ENCODE measurements at places on chromosomes 3 and 15.

DNA sequence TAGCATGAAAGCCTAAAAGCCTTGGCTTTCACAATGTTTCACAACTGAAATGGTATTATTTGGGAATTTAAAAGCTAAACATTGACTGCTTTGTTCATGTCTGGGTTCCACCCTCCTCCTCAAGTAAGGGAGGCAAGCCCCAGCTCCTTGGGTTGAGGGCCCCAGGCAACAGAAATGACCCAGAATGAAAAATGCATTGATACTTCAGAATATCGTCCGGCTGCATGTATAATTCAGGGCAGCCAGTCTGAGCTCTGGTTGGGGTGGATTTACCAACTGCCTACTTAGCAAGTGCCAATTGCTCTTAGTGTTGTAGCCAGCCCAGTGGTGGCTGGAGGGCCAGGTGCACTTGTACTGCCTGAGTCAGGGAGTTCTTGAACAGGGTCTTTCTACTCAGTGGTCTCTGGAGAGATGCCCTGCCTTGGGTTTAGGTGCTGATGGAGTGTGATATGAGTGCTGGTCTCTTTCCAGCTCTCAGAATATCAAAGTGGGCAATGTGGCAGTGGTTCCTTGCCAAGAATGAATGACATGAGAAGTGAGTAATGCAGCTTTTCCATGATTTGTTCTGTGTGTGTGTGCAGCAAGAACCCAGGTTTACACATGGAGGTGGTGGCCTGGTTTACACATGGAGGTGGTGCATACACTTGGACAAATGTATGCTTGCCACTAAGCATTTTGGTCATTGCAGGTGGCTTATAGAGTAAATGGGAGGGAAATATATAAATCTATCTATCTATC, 40.9 kb upstream of the ADAMTSL3 start:
- DNase-seq, result no peak

DNA sequence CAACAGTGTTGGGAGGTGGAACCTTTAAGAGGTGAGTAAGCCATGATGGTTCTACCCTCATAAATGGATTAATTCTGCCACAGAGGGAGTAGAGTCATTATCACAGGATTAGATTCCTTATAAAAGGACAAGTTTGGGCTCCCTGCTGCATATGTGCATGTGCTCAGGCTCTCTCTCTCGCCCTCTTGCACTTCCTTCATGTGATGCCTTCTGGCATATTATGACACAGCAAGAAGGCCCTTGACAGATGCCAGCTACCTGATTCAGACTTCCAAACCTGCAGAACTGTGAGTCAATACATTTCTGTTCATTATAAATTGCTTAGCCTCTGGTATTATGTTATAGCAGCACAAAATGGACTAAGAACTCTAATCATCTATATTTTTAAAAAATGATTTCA, 205.3 kb downstream of the CTNNB1 start:
- DNase-seq, result no peak

- DNase-seq, result no peak
Observed at GRCh38 chr3:125386811-125387210, 11.7 kb upstream of the ZNF148 start.

GRCh38 chr3:47540281-47540680, 26.8 kb upstream of the ELP6 start:
- DNase-seq, result no peak

- DNase-seq, result no peak
Observed at GRCh38 chr3:67389176-67389575, 265.2 kb downstream of the SUCLG2 start.

All from LNCaP clone FGC (cell line).